HFFc6 (cell line): ENCODE measurements at places on chromosomes 5 and 9.

DNA sequence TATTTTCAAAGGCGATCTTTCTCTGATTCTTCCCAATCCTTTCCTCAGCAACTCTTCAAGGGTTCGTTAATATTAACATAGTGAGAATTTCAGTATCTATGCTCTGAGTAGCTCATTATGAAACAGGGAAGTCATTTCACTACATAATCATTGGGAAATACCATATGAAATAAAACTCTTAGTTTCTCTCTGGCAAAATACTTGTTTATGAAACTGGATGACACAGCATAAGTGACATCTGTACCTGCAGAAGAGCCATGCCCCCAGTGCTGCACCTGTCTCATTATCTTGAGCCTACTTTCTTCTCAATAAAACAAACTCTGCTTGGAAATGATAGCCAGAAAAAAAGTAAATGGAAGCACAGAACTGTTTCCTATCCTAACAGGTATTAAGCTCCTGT lies 33.8 kb upstream of the OTULIN start:
- no peak overlapping the region for H3K27ac ChIP-seq
- H3K4me1 ChIP-seq = no peaks in the 10 kb centered on the region
- DNase-seq = no peak
- H3K4me3 ChIP-seq = no peak overlapping the region
- peaks cover 15% of the 10 kb centered on the region for H3K27me3 ChIP-seq

- DNase-seq = no peak
- no peaks in the 10 kb centered on the region for H3K36me3 ChIP-seq
- no peaks in the 10 kb centered on the region for H3K4me1 ChIP-seq
- H3K27ac ChIP-seq = no peak overlapping the region
These were observed 174.9 kb upstream of the GPR151 start for GRCh38 chr5:146690880-146691355.

- peaks cover 19% of the 10 kb centered on the region for H3K36me3 ChIP-seq
- peaks cover 11% of the 10 kb centered on the region for H3K27me3 ChIP-seq
- peaks cover 89% of the 10 kb centered on the region for H3K4me1 ChIP-seq
- H3K4me3 ChIP-seq = peak overlapping the region; percentile 53
These were observed 2.2 kb downstream of the DNAJB5 start for GRCh38 chr9:34991607-34992375.

GRCh38 chr9:131525643-131526565 lies 5.2 kb downstream of the UCK1 start:
- peaks cover 3% of the 10 kb centered on the region for H3K27me3 ChIP-seq
- H3K36me3 ChIP-seq = peaks cover 18% of the 10 kb centered on the region; the same call in 1 of the 2 replicates
- H3K27ac ChIP-seq = no peak overlapping the region
- H3K4me1 ChIP-seq = peaks cover 19% of the 10 kb centered on the region

DNA sequence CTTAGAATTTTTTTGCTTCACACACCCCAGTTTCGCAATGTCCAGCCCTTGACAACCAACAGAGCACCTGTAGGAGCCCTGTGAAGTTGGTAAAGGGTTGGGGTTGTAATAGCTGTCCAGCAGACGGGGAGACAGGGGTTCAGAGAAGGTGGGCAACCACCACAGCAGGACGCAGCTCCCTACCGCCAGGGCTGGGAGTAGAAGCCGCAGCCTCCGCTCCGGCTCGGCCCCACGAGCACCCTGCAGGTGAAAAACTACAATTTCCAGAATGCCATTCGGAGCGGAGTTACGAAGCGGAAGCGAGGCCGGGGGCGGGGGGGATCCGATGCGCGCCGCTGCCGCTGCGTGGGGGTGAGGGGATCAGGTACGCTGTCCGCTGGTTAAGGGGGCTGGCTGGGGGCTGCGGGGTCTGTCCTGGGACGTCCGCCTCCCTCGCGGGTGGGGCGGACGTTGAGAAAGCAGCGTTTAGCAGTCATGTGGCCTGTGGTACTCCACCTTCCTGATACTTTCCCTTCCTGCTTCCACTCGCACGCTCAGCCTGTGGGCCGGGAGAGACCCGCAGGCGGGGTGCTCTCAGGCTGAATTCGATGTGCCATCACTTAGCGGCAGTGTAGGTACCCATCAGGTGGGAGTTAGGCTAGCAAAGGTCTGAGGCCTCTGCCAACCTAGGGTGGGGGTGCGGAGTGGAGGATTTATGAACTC lies at the start of gene TRMT10B:
TRMT10B (plus strand) TSS at position 317 of the 702 bp plus-strand sequence. CDS start 8,127 bp downstream, outside the sequence.
- peaks cover 3% of the 10 kb centered on the region for H3K27me3 ChIP-seq
- H3K27ac ChIP-seq = peak within 1 kb of the TSS; percentile 74
- peak; percentile 19 for DNase-seq
- peak within 1 kb of the TSS; percentile 89 for H3K4me3 ChIP-seq

- H3K36me3 ChIP-seq = no peaks in the 10 kb centered on the region
- H3K4me3 ChIP-seq = no peak overlapping the region
- no peak for DNase-seq
These were observed 3.6 kb upstream of the PALM2AKAP2 start for GRCh38 chr9:109776391-109776790.

DNA sequence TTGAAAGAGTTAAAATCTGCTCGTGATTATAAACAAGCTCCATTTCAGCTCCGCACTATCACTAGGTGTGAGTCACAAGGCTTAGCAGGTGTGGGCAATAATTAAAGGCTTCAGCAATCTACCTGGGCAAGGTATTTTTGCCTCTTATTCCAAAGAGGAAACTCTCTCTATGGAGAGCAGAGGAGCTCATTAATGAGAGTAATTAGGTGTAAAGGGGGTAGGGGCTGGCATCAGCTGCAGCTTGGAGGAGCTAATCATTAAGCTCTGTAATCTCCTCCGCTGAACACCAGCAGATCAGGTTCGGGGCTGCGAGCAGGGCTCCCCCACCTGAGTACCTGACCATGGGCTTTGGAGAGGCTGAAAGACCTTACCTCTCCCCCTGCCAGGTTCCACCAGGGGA lies 129.2 kb downstream of the CRB2 start:
- no peak overlapping the region for H3K27ac ChIP-seq
- H3K27me3 ChIP-seq = peaks cover 1% of the 10 kb centered on the region
- H3K4me3 ChIP-seq = no peak overlapping the region
- H3K4me1 ChIP-seq = no peaks in the 10 kb centered on the region
- DNase-seq = no peak

- no peaks in the 10 kb centered on the region; the same call in 1 of the 2 replicates for H3K27me3 ChIP-seq
- H3K4me3 ChIP-seq = no peak overlapping the region
- no peak for DNase-seq
- H3K27ac ChIP-seq = no peak overlapping the region
These were observed 418.2 kb downstream of the CDK5RAP2 start for GRCh38 chr9:120161776-120162175.

DNA sequence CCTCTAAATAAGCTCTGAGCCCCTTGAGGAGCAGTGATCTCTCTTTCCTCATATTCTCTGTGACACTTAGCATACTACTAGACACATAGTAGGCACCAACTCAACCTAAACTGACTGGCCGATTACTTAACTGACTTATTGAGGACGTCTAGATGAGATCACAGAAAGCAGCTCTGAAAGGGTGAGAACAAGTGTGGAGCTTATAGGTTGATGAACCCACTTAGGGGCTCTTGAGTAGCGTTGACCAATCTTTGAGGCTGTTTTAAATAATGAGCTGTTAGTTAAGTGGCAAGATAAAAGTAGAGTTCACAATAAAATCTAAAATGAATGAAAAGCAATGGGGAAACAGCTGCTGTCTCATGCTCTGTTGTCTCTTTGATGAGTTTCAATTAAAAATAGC lies 124.7 kb upstream of the TNPO1 start:
- H3K27me3 ChIP-seq = peaks cover 35% of the 10 kb centered on the region
- no peak overlapping the region for H3K27ac ChIP-seq
- H3K4me3 ChIP-seq = no peak overlapping the region
- H3K4me1 ChIP-seq = no peaks in the 10 kb centered on the region
- no peaks in the 10 kb centered on the region for H3K36me3 ChIP-seq

- H3K4me1 ChIP-seq = peaks cover 36% of the 10 kb centered on the region
- peaks cover 3% of the 10 kb centered on the region for H3K27me3 ChIP-seq
- H3K4me3 ChIP-seq = no peak overlapping the region
- no peaks in the 10 kb centered on the region for H3K36me3 ChIP-seq
- DNase-seq = no peak
- no peak overlapping the region for H3K27ac ChIP-seq
These were observed 5.3 kb upstream of the RXRA start for GRCh38 chr9:134320868-134321471.

GRCh38 chr5:156684216-156684615 lies 165.9 kb upstream of the PPP1R2B start:
- no peak overlapping the region for H3K27ac ChIP-seq
- no peaks in the 10 kb centered on the region; the same call in 1 of the 2 replicates for H3K27me3 ChIP-seq

DNA sequence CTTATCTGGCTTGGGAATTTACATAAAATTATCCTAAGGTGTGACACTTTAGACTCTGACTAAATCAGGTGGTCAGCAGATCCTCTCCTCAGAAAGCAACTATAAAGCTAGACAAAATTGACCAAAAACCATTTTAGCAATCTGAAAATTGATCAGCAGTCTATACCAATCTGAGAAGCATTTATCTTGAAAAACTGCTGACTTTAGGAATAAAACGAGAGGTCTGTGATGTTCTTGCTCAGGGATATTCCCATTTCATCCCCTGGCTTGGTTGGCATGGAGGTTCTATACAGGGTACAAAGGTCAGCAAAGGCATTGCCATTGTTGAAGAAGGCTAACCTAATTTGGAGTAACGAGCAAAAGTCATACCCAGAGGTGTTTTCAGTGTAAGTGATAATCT lies 11.7 kb downstream of the SPINK5 start:
- no peaks in the 10 kb centered on the region for H3K27me3 ChIP-seq
- DNase-seq = no peak
- H3K36me3 ChIP-seq = no peaks in the 10 kb centered on the region

DNA sequence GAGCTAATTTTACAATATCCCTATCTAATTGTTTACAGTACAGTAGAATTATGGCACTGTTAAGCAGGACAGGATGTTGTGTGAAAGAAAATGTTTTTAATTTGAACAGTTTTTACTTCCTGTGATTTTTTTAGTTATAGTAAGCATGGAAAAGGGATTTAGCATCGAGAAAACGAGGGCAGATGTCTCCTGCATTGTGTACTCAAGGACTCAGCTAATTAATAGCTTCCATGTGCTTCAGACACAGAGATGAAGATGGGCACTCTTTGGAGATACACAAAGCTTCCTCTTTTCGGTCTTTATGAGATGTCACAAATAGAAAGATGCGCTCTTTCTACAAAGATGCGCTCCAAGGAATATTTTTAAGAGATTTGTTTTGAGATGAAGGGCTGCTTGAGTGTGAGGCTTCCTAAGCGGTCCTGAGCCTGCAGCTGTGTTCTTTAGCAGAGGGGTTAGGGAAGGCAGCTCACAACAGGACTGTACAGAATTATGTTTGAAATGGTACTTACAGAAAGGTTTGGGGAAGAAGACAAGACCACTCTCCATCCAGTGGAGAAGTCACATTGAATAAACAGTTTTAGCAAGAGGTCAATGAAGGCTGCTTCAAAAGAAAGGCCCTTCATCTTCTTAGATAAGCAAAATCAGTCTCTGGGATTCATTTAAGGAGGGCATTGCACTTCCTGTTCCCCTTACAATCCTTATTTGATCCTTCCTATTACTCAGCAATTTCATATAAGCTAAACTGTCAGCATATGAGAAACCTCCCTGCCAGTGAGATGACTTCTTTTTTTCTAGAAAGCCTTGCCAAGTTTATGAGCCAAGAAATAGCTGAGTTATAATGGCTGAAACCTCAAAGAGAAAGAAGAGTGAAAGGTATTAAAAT lies 311.5 kb downstream of the EFNA5 start:
- H3K36me3 ChIP-seq = no peaks in the 10 kb centered on the region
- no peaks in the 10 kb centered on the region for H3K4me1 ChIP-seq
- no peaks in the 10 kb centered on the region for H3K27me3 ChIP-seq
- DNase-seq = no peak
- no peak overlapping the region for H3K27ac ChIP-seq
- H3K4me3 ChIP-seq = no peak overlapping the region

- H3K4me1 ChIP-seq = no peaks in the 10 kb centered on the region
- H3K36me3 ChIP-seq = no peaks in the 10 kb centered on the region
- H3K4me3 ChIP-seq = no peak overlapping the region
- H3K27ac ChIP-seq = no peak overlapping the region
- no peak for DNase-seq
These were observed 100.2 kb downstream of the MRPL36 start for GRCh38 chr5:1699394-1699793.

DNA sequence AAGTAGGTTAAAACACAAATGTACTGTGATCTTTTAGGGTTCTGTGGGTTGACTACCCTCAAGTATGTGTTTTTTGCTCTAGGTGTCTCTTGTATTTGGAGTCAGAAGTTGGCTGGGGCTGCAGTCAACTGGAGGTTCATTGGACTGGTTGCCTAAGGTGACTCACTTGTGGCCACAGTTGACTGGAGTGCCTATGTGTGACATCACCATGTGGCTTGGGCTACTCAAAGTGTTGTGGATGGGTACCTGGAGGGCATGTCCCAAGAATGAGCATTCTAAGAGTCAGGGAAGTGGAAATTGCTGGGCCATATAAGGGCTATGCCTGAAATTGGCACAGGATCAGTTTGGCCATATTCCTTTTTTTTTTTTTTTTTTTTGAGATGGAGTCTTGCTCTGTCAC lies 27.4 kb downstream of the SNX30 start:
- no peak overlapping the region for H3K27ac ChIP-seq
- H3K4me1 ChIP-seq = peaks cover 28% of the 10 kb centered on the region
- H3K27me3 ChIP-seq = peaks cover 1% of the 10 kb centered on the region
- DNase-seq = peak; percentile 38

DNA sequence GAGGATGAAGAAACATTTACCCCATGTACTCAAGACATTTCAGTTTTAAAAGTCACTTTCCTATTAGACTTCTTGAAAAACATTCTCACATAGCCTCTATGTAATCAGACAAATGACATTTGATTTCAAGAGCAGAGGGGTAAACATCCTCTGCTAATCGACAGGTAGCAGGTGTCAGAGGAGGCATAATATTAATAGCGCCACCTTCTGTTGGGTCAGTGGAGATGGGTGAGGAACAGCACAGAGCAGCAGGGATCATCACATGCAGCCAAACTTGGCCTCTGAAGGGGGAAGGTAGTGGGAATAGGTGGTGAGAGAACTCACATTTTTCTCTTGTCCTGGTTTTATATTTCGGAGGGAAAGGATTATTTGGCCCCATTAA lies 3.3 kb upstream of the LSM11 start:
- 0 out of 2 replicates have a peak, but pooled peaks cover 1% of the 10 kb centered on the region for H3K27me3 ChIP-seq
- no peak overlapping the region for H3K4me3 ChIP-seq
- H3K27ac ChIP-seq = no peak overlapping the region
- H3K4me1 ChIP-seq = peaks cover 20% of the 10 kb centered on the region
- peak; percentile 18 for DNase-seq
- no peaks in the 10 kb centered on the region; the same call in 1 of the 2 replicates for H3K36me3 ChIP-seq

GRCh38 chr9:35754264-35754663 lies at the start of gene MSMP:
TSS of gene MSMP (minus strand) at chr9:35754276. CDS start at chr9:35754129, 147 bp downstream.
- H3K27me3 ChIP-seq = peaks cover 5% of the 10 kb centered on the region
- H3K36me3 ChIP-seq = peaks cover 27% of the 10 kb centered on the region
- H3K4me1 ChIP-seq = peaks cover 28% of the 10 kb centered on the region
- DNase-seq = no peak
- H3K4me3 ChIP-seq = no peak within 1 kb of the TSS

GRCh38 chr9:6525326-6526045 lies 112.5 kb downstream of the UHRF2 start:
- H3K27ac ChIP-seq = peak overlapping the region; percentile 68
- peaks cover 21% of the 10 kb centered on the region for H3K4me1 ChIP-seq
- no peaks in the 10 kb centered on the region; the same call in none of the 2 replicates for H3K27me3 ChIP-seq
- H3K4me3 ChIP-seq = peak overlapping the region; percentile 67; the same call in 1 of the 2 replicates
